Esophagus muscularis mucosa (tissue), 4 donors: ENCODE measurements at places on chromosomes 5 and 9. TPM values are rescaled to one million over a fixed set of nuclear protein-coding genes. Genes with fewer than 3 reads are reported as not detected.
A peak's percentile ranks its signal among the peaks of the same experiment; 100 is the strongest.

KIAA1958 gene
- 5.8 TPM for total RNA-seq

SH2D3C gene
- 11.3 TPM for total RNA-seq

GRCh38 chr9:136701668-136702053 lies 10.7 kb upstream of the DIPK1B start:
- no peak for DNase-seq

SLC4A9 gene
- total RNA-seq, result not detected

- peak; percentile 29 for DNase-seq
Observed at GRCh38 chr5:160547872-160548271, 126.2 kb downstream of the PTTG1 start.

DNA sequence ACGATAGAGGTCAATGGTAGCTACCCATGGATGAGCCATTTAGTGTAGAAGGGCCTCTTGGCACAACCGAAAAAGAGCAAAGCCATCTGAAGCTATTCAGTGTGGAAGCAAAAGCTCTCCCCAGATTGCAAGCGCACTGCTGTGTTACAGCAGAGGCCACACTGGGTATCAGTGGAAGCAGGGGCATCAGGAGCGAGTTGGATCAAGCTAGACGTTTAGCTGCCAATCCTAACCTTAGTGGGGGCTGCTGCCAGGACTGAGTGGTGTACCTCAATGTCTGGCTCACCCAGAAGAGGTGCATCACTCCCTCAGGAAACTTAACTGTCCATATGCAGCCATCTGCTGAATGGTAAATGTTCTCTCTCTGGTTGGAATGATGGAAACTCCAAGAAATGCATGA lies 44.5 kb downstream of the RAPGEF1 start:
- DNase-seq, result no peak

GRCh38 chr5:61994171-61994570 lies 311.8 kb upstream of the KIF2A start:
- DNase-seq, result no peak

GRCh38 chr9:74496819-74497747 lies at the start of gene RORB:
Gene RORB, plus strand, starts transcription at chr9:74497335. Its CDS starts 642 bp downstream, at chr9:74497977.
- DNase-seq, result no peak

CATSPER3 gene
- 0.42 TPM for total RNA-seq

- no peak for DNase-seq
Observed at GRCh38 chr9:96818533-96818932, 35.8 kb downstream of the ZNF782 start.

DNA sequence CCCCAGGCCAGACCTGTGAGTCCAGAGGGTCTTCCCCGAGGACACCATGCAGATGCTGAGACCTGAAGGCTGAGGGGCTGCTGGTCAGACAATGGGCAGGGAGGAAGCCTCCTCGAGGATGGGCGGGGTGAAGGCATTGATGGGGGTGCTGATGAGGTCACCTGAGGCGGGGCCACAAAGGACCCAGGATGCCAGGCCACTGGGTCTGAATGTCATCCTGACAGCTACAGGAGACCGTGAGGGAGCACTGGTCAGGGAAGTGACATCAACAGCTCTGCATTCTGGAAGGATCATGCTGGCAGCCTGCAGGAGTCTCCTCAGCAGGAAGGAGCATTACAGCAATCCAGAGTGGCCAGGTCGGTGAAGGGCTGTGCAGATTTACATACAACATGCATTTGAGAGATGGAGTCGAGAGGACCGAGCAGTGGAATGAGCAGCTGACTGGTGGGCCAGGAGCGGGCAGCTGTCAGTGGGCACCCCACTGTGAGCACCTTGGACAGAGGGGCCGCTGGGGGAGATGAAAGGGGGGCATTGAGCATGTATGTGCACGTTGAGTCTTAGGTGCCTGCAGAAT lies 77.7 kb upstream of the ADAMTS2 start:
- no peak for DNase-seq

SLC26A2 gene
- total RNA-seq, result 8.1 TPM

- DNase-seq, result no peak
Observed at GRCh38 chr9:124665391-124666058, 105.6 kb downstream of the NR6A1 start.

COL23A1 gene
- total RNA-seq, result 0.83 TPM

FYB1 gene
- 12.9 TPM for total RNA-seq

DNA sequence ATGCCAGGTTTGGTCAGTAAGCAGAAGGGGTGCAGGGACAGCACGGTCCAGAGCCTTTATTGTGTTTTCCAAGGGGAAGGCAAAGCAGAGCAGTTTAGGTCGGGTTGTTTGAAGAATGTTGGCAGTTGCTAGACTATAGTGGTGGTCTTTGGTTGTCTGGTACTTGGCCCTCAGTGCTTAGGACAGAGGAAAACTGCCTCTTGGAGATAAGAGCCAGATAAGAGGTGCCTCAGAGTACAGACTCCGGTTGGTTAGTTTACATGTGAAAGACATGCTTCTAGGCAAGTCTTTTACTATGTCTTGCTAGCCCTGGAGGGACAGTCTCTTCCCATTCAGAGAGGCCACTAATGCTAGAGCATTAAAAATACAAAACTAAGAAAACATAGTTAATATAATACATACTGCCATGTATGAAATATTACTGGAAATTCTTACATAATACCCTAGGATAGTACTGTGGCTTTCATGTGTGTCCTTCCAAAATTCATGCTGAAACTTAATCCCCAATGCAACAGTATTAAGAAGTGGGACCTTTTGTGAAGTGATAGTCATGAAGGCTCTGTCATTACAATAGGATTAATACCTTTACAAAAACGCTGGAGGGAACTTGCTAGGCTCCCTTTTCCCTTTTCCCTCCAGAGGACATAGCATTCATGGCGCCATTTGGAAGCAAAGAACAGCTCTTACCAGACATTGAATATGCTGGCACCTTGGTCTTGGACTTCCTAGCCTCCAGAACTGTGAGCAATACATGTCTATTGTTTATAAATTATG lies 280.4 kb downstream of the TMEM167A start:
- no peak for DNase-seq
